Esophagus muscularis mucosa (tissue), 4 donors: ENCODE measurements at places on chromosomes 4 and X. TPM values are rescaled to one million over a fixed set of nuclear protein-coding genes. Genes with fewer than 3 reads are reported as not detected.

ERCC6L gene
- total RNA-seq, result 0.13 TPM

BGN gene
- 77.8 TPM for total RNA-seq

KIF4A gene
- 0.06 TPM for total RNA-seq

CNKSR2 gene
- 10.2 TPM for total RNA-seq

DCHS2 gene
- total RNA-seq, result 2.7 TPM

PNPLA4 gene
- 12.1 TPM for total RNA-seq

CITED1 gene
- 1.8 TPM for total RNA-seq

GPR82 gene
- total RNA-seq, result 0.13 TPM

DNA sequence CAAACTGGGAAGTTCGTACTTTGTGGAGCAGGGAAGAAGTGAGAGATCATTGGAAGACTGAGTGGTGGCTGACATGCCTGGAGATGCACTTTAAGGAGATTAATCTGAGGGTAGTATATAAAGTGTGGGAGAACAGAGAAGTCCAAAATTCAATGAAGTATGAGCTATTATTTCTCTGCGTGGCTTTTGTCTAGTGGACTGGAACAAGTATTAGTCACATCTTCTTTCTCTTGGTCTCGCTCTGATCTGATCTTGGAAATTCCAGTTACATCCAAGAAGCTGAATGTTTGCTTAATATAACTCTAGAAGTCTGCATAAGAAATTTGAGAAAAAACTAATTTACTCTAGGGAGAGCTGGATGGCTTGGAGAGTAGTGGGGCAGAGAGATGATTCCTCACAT lies 64.8 kb upstream of the NR0B1 start:
- H3K36me3 ChIP-seq, result no peaks in the 10 kb centered on the region
- no peak overlapping the region for H3K4me3 ChIP-seq
- DNase-seq, result no peak
- H3K4me1 ChIP-seq, result no peaks in the 10 kb centered on the region
- no peaks in the 10 kb centered on the region for H3K27me3 ChIP-seq
- H3K27ac ChIP-seq, result no peak overlapping the region

DNA sequence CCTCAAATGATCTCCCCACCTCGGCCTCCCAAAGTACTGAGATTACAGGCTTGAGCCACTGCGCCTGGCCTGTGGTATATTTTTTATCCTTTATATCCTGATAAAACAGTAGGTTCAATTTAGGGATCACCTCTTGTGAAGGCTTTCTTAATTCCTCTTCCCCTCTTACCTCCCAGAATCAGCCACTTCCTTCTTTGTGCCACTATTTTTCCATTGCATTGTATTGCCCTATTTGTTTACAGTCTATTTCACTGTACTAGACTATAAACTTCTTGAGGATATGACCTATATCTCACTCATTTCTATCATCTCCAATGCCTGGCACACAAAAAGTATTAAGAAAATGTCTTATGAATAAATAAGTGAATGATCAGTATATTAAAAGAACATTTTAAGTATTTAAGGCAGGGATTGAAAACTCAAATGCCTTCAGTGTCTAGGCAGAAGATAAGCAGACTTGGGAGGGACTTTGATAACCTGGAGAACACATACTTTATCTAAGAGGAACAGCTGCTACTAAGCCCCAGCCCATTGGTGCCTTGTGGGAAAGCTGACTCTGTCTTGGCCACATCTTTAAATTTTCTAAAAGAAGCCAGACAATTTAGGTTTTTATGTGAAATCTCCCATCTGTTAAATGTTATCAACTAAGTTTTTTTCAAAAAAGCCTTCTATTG lies 82.3 kb upstream of the OGT start:
- no peaks in the 10 kb centered on the region for H3K4me1 ChIP-seq
- H3K36me3 ChIP-seq, result peaks cover 10% of the 10 kb centered on the region
- no peaks in the 10 kb centered on the region for H3K27me3 ChIP-seq

GRCh38 chr4:173357939-173358338 lies 12.8 kb upstream of the SAP30 start:
- no peak for DNase-seq
- H3K27ac ChIP-seq, result no peak overlapping the region
- H3K27me3 ChIP-seq, result no peaks in the 10 kb centered on the region
- H3K4me1 ChIP-seq, result no peaks in the 10 kb centered on the region
- no peaks in the 10 kb centered on the region for H3K36me3 ChIP-seq

GRCh38 chr4:59704616-59705015 lies 1495.5 kb upstream of the ADGRL3 start:
- no peaks in the 10 kb centered on the region for H3K36me3 ChIP-seq
- H3K4me3 ChIP-seq, result no peak overlapping the region
- H3K27ac ChIP-seq, result no peak overlapping the region

DNA sequence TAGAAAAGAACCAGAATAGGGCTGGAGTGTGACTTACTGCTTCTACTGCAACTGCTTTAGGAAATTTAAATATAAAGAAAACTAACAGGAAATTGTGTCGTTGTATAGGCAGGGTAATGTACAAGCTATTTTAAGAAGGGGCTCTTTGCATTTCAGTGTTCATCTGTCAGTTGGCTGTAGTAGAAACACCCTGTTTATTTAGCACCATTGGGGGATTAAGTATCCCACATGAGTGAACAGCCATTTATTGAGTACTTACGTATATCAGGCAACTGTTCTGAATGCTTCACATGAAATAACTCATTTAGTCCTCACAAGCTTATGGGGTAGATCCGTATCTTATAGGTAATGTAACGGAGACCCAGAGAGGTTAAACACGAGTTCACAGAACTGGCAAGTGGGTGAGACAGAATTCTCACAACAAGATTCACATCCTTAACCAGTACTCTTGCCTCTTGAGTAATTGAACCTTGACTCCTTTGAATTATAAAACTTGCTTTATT lies 23.9 kb downstream of the STIM2 start:
- no peak overlapping the region for H3K4me3 ChIP-seq
- H3K4me1 ChIP-seq, result peaks cover 7% of the 10 kb centered on the region
- H3K27me3 ChIP-seq, result no peaks in the 10 kb centered on the region
- DNase-seq, result no peak
- H3K27ac ChIP-seq, result no peak overlapping the region
- H3K36me3 ChIP-seq, result no peaks in the 10 kb centered on the region

- no peaks in the 10 kb centered on the region for H3K4me1 ChIP-seq
- H3K27ac ChIP-seq, result no peak overlapping the region
- no peaks in the 10 kb centered on the region for H3K36me3 ChIP-seq
- H3K27me3 ChIP-seq, result no peaks in the 10 kb centered on the region
Measured at GRCh38 chrX:99705701-99706100, 704.4 kb downstream of the PCDH19 start.

DNA sequence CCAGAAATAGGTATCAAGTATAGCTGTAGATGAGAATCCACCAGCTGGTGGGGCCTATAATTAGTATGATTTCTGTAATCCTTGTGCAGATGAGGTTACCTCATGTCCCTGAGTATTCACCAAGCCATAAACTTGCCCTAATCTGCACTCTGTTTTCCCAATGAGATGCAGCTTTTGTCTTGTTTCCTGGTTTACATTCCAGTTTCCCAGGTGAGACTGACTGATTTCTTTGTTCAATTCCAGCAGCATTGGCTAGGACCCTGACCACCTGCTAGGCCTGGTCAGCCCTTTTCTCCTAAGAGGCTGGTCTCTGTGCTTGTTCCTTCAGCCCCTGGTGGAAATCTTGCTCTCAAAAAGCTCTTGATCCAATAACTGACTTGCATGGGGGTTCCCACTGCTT lies 44.6 kb downstream of the GABRB1 start:
- no peaks in the 10 kb centered on the region for H3K4me1 ChIP-seq
- no peak for DNase-seq
- no peak overlapping the region for H3K27ac ChIP-seq
- no peaks in the 10 kb centered on the region for H3K27me3 ChIP-seq
- H3K36me3 ChIP-seq, result no peaks in the 10 kb centered on the region

GRCh38 chr4:8343262-8343966 lies 73.9 kb downstream of the HTRA3 start:
- H3K36me3 ChIP-seq, result no peaks in the 10 kb centered on the region
- H3K27me3 ChIP-seq, result no peaks in the 10 kb centered on the region
- no peak overlapping the region for H3K4me3 ChIP-seq

DNA sequence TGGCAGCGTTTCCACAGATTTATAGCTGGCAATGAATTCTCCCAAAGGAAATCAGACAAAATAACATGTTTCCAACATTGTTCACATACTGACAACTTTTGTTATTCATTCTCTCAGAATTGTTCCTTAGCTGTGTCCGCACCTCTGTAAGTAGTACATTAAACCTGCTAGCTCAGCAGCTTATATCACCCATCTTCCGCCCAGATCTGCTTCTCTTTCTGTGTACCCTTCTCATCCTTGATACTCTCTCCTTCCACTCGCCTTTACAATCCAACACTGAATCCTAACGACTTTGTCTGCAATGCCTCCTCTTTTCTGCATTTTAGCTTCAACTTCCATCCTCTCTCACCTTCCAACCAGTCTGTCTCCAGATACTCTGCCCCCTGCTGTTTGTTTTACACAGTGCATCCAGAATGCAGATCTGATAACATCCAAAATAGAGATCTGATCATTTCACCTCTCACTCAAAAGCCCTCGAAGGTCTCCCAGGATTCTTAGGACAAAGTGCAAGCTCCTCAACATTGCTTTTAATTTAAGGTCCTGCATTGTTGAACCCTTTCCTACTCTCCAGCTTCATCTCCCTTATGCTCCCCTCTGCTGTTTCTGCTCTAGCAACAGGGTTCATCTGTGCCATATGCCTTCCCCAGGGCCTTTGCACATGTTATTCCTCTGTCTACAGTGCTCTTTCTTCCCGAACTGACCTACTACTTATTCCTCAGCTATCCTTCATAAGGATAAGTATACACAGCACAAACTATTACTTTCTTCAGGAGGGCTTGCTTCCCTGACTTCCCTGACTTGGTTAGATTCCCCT lies 67.3 kb upstream of the VBP1 start:
- no peaks in the 10 kb centered on the region for H3K4me1 ChIP-seq
- no peaks in the 10 kb centered on the region for H3K27me3 ChIP-seq
- DNase-seq, result no peak
- H3K4me3 ChIP-seq, result no peak overlapping the region
- H3K27ac ChIP-seq, result no peak overlapping the region
- H3K36me3 ChIP-seq, result no peaks in the 10 kb centered on the region

- H3K36me3 ChIP-seq, result no peaks in the 10 kb centered on the region
- DNase-seq, result no peak
- H3K27me3 ChIP-seq, result no peaks in the 10 kb centered on the region
- no peak overlapping the region for H3K27ac ChIP-seq
- no peaks in the 10 kb centered on the region for H3K4me1 ChIP-seq
Measured at GRCh38 chr4:79958466-79959264, 114.4 kb downstream of the ANTXR2 start.

DNA sequence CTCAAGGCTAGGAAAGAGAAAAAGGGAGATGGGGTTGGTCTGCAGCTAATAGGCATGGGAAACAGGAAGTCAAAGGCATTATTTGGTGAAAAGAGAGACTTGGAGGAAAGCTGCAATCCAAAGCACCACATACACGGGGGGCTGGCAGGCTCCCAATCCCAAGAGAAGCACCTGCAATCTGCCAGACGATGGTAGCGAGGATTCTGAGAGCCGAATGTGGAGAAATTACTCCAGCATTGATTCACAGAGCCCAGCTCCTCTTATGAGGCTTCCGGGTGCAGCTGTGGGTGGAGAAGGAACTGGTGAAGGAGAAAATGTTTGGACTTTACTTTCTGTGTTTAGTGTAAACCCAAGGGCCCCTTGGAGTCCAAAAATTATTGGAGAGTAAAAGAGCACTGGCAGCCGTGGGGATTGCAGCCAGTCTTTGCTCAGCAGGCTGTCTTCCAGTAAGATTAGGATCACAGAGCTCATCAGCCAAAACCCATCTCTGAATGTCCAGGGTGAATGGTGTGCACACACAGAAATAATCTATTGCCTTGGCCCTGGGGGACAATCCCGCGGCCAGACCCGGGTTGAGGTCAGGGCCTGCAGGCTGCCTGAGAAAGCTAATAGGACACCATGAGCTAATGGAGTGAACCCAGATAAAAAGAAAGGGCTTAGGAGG lies 197.6 kb downstream of the KIT start:
- H3K4me1 ChIP-seq, result peaks cover 13% of the 10 kb centered on the region
- DNase-seq, result no peak
- H3K4me3 ChIP-seq, result no peak overlapping the region
- H3K27ac ChIP-seq, result no peak overlapping the region
- H3K27me3 ChIP-seq, result no peaks in the 10 kb centered on the region
- H3K36me3 ChIP-seq, result no peaks in the 10 kb centered on the region

DNA sequence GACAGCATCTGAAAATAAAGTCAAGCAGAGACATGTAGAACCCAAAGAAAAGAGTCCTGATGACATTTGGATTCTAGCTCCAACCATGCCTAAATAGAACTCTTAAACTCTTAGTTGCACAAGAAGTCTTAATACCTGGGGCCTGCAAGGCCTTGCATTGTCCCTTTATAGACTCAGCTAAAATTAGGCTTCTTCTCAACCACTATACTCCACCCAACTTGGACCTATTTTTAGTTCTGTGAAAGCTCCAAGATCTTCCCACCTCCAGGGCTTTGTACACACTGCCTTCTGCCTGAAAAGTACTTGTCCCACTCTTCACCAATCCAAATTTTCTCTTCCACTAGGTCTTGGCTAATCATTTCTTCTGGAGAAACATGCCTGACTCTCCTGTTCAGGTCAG lies 36.5 kb downstream of the PLK4 start:
- peaks cover 26% of the 10 kb centered on the region for H3K36me3 ChIP-seq
- no peak for DNase-seq
- no peaks in the 10 kb centered on the region for H3K4me1 ChIP-seq
- H3K27me3 ChIP-seq, result no peaks in the 10 kb centered on the region
- H3K27ac ChIP-seq, result no peak overlapping the region
